ENCODE measurements at places on chromosomes 4 and X.

GRCh38 chrX:47232803-47233332 lies at the start of gene USP11:
Gene USP11 (plus strand): TSS chrX:47233009. CDS start chrX:47233044, 35 bp downstream.
- peak; percentile 16 for DNase-seq

GRCh38 chrX:143873343-143873742 lies 10.5 kb upstream of the UBE2NL start:
- DNase-seq = no peak

- no peak for DNase-seq
Measured at GRCh38 chrX:10176121-10177003, 19.6 kb downstream of the CLCN4 start.

DNA sequence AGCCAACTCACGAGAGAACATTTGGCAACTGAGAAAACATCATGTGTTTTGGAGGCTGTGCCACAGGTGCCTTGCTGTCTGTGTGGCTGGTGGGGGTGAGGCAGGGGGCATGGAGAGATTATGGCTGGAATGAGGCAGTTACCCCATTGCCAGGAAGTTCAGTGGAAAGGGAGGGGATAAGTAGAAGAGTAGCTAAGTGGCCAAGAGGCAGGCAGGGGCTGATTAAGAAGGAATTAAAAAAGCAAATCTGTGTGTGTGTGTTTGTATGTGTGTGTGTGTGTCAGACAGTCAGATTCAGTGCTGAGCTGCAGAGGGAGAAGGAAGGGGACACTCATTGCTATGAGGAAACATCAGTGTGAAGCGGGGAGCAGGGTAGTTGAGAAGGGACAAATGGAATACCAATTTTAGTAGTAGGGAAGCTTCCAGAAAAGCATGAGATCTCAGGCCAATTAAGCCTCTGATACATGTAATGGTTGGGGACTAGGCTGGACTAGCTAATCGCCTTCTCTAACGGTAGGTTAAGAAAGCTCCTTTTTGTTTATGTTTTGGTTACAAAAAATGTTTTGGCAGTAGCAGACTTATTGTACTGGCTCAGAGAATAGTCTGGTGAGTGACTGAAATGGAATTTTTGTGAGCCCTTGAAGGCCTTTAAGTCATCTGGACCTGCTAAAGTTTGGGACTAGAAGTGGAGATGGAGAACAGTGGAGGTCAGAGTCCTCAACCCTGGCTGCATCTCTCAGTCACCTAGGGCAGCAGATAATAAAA lies 18.5 kb downstream of the TMEM164 start:
- no peak for DNase-seq

GRCh38 chr4:169988252-169988651 lies 37.9 kb downstream of the MFAP3L start:
- no peak for DNase-seq

DNA sequence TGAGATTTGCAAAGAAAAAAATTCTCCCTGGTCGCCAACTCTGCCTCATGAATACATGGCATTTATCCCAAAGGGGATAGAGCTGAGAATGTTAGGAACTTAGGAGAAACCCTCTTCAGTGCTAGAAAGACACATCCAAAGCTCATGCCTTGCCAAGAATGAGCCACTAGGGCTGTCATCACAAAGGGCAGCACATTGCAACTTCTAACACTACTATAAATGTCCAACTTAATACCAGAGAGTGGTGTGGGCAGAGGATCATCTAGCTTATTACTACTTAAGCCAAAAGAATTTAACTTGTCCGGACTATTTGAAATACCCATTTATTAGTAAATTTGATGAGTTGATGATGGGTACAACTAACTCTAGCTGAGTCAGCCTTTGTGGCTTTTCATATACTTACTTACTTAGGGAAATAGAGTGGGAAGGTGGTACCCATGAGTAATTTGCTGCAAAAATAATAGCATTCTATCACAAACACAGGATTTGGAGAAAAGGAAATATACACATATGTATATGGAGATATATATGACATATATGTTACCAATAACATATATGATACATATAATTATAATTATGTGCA lies 66.3 kb upstream of the GAB1 start:
- DNase-seq = no peak

DNA sequence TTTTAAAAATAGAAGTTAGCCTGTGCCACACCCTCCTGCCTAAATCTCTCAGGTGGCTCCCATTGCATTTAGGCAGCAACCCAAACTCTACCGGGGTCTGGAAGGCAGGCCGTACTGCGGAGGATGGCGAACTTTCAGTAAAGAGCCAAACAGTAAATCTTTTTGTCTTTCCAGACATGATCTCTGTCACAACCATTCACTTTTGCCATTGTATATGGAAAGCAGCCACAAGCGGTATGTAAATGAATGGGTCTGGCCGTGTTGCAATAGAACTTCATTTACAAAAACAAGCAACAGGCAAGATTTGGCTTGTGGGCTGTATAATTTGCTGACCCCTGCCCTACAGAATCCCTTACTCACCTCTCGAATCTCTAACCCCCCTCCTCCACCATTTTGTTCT lies 3.3 kb downstream of the RADX start:
- no peak for DNase-seq

GRCh38 chr4:54063229-54063628 lies 1.2 kb downstream of the CHIC2 start:
- DNase-seq = no peak

DNA sequence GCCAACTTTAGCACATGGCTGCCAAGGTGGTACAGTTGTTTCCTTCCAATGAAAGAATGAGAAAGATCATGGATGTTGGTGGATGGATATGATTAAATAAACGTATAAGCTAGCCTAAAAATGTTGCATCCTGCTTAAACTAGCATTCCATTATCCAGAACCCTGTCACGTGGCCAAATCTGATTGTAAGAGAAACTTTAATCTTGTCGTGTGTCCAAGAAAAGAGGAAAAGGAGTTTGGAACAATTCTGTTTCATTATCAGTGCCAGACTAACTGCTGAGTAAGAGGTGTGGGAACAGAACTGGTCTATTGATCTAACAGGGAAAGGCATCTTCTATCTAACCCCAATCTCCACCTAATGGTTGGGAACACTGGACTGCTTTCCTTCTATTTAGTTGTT lies 325.2 kb upstream of the BMP3 start:
- no peak for DNase-seq

DNA sequence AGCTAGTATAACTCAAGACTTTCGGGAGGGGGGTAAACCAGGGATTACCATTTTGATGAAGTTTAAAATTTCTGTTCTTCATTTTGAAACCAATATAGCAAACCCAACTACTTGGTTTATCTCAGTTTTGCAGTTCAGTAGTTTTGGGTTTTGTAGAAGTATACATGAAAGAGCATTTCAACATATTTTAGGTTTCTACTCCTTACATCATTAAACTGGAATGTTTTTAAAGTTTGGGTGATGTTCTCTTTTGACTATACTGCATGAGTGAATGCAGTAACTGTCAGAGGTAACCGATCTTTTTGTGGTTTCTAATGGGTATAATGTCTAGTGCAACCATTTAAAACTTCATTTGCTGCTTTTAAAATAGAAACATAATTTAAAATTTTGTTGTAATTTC lies 248.3 kb upstream of the MAD2L1 start:
- no peak for DNase-seq

GRCh38 chr4:1296324-1297022 lies 6.8 kb downstream of the MAEA start:
- DNase-seq = no peak

DNA sequence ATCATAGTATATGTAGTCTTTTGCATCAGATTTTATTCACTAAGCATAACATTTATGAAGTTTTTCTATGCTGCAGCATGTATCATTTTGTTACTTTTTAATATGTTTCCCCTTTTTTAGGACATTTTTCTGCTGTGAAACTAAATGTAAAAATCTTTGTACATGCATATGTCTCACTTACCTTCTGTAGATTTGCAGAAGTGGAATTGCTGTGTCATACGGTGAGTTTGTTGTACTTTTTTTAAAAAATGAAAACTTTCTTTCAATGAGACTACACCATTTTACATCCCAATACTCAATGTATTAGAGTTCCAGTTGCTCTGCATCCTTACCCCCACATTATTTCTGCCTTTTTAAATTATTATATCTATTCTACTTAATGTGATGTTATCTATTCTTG lies 868.9 kb downstream of the PDHA2 start:
- DNase-seq = no peak

DNA sequence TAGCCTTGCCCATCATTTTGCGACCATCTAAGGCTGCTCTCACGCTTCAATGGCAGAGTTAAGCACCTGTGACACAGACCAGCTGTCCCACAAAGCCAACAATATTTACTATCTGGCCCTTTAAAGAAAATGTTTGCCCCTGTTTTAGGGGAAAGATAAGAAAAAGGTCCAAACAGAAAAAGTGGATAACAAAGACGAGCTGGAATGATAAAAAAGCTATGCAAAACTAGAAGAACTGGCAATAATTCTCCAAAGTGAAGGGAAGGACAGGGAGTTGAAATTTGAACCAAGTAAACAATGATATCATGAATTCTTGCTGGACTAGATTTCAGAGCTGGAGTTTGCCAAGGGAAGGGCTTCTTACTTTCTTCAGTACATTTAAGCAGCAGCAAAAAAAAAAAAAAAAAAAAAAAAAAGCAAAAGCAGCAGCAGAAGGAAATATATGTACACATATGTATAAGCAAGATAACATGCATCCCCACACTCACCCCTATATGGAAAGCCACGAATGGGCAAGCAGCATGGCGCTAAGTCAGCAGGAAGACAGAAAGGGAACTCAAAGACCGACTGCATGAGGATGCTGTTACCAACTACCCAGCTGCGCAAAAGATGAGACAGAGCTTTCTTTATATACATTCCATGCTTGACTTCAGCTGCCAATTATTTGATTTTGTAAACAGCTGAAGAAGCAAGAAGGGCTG lies 12.5 kb downstream of the TRAPPC2 start:
- DNase-seq = no peak

GRCh38 chr4:27366104-27366823 lies 505.6 kb downstream of the STIM2 start:
- no peak for DNase-seq

DNA sequence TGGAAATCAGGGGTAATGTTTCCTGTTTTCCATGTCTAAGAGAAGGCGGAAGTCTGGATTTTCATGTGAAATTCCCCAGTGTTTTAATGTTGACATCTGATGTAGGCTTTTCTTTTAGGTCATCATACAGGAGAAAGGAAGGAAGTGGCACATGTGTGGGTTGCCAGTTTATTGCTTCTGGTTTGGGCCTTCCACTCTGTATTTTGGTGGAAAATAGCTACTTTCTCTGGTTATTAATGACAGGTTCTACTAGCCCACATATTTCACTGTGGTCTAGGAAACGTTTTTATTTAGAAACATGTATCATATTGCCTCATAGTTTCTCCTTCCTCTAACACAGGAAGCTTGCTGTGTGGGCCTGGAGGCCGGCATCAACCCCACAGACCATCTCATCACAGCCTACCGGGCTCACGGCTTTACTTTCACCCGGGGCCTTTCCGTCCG lies 7.2 kb downstream of the PDHA1 start:
- no peak for DNase-seq

- DNase-seq = no peak
Measured at GRCh38 chrX:20253232-20253543, 13.5 kb downstream of the RPS6KA3 start.

- peak; percentile 26 for DNase-seq
Measured at GRCh38 chrX:18354369-18355223, at the start of gene SCML2. Gene SCML2 (minus strand): TSS chrX:18354688. CDS start chrX:18334071, 20,617 bp downstream.

DNA sequence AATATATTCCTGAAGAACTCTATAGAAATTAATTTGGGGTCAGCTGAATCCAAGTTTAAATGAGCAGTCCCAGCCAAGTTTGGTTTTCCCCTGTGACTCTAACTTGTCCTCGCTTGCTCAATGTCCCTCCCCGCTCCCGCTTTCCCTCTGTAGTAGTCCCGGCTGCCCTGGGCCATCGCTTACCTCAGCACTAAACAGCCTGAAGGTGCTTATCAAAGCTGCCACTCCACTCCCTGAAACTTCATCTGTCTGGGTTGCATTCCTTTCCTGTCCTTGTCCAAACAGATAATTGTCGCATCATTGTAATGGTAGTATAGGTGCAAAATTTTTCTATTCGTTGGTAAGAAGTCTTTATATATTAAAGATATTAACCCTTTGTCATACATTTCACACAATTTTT lies 12.8 kb downstream of the SLC25A43 start:
- no peak for DNase-seq

DNA sequence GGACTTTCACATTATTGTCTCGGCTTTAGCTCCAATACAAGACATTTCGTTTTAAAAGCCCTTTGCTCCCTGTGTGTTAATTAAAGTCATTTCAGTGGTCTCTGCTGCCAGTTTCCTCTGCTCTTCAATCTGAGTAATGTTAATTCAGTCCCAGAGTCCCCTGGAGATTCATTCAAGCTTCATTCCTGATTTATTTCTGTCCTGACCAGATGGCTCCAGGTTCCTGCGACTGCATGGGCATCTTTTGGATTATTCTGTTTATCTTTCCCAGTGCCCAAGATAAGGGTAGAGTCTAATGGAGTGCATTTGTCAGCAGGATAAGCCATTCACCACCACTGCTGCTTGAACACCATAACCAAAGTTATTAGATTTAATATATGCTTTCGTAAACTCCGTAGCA lies 6.1 kb upstream of the PAGE1 start:
- no peak for DNase-seq

- no peak for DNase-seq
Measured at GRCh38 chrX:124228849-124229248, 103.6 kb upstream of the TEX13D start.

GRCh38 chr4:57719456-57719855 lies 609.3 kb upstream of the IGFBP7 start:
- DNase-seq = no peak
